PC-9 (cell line): ENCODE measurements at places on chromosomes 2 and 18.

- no peak for DNase-seq
These were observed 50.6 kb upstream of the SPRED2 start for GRCh38 chr2:65482971-65483370.

- no peak for DNase-seq
These were observed 43.4 kb upstream of the LRP1B start for GRCh38 chr2:142174176-142174575.

DNA sequence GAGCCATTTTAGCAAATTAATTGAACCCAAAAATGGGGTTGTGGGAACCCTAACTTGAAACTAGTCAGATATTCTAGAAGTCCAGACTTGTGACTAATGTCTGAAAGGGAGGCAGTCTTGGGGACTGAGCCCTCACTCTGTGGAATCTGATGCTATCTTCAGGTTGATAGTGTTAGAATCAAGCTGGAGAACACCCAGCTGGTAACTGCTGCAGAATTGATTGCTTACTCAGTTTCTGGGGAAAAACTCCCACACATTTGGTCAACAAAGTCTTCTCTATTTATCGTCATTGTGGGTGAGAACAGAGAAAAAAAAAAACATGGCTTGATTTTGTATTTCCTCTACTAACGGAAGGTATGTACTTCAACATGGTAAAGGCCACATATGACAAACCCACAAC, 1925.8 kb upstream of the CELF4 start:
- no peak for DNase-seq

DNA sequence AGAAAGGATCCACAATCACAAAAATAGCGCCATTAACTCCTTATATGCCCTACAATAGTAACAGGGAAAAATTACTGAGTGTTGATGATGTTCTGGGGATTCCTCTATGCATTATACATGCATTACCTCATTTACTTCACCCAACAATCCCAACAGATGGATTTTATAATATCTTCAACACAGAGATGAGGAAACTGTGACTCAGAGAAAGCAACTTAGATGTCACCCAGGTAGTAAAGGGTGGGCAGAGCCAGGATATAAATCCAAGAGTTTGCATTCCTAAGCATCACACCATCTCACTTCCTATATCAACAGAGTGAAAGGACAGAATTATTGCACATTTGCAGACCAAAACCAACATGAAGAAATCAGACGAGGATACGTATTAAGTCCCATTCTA, 144.2 kb downstream of the TCF4 start:
- DNase-seq, result no peak

- peak; percentile 91 for DNase-seq
These were observed 470.2 kb downstream of the TXNL1 start for GRCh38 chr18:56168049-56168781.

DNA sequence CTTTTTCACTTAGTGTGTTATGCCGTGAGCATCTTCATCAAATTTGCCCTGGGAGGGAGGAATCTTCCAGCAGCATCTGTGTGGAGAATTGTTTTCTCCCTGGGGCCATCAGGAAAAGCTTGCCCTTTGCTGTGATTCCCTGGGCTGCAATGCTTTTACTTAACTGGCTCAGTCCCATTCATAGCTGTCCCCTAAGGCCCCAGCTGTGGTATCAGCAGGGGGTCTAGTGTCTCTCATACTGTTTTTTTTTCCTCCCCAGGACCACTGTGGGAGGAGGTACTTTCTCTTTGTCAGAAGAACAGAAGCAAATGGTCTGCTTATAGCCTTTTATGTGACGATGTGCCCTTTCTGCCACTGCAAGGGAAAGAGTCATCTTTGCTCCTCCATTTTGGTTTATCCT, 176.8 kb upstream of the CELF4 start:
- DNase-seq, result no peak

GRCh38 chr2:19114754-19115231, 243.6 kb downstream of the OSR1 start:
- DNase-seq, result no peak

- DNase-seq, result no peak
These were observed 359.5 kb upstream of the FAM98A start for GRCh38 chr2:33958591-33958990.

- no peak for DNase-seq
These were observed 112.5 kb upstream of the CREB1 start for GRCh38 chr2:207417301-207417718.

GRCh38 chr18:43794363-43794762, 517.1 kb upstream of the SYT4 start:
- no peak for DNase-seq

- DNase-seq, result no peak
These were observed 97.4 kb upstream of the NABP1 start for GRCh38 chr2:191580581-191580980.

GRCh38 chr2:150535176-150535575, 47.7 kb upstream of the RND3 start:
- DNase-seq, result no peak

GRCh38 chr2:172674034-172674967, 61.3 kb upstream of the RAPGEF4 start:
- no peak for DNase-seq

- DNase-seq, result peak; percentile 1
These were observed 1.6 kb downstream of the RAB27B start for GRCh38 chr18:54829856-54830255.

- DNase-seq, result peak; percentile 54
These were observed 329.5 kb downstream of the PAX3 start for GRCh38 chr2:221969087-221969829.

DNA sequence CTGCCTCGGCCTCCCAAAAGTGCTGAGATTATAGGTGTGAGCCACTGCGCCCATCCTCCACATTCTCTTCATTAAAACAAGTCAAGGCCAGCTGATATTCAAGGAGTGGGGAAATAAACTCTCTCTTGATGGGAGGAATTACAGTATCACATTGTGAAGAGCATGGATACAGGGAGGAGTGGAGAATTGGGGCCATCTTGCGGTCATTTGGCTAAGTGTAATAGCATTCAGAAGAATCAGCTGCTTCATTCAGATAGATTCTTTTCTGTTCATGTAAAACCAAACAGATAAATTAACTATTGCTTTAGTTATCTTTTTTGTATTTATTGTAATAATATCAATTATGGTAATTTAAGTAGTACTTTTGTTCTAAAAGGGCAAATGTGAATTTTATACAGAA, 156.3 kb downstream of the UBR3 start:
- DNase-seq, result no peak

DNA sequence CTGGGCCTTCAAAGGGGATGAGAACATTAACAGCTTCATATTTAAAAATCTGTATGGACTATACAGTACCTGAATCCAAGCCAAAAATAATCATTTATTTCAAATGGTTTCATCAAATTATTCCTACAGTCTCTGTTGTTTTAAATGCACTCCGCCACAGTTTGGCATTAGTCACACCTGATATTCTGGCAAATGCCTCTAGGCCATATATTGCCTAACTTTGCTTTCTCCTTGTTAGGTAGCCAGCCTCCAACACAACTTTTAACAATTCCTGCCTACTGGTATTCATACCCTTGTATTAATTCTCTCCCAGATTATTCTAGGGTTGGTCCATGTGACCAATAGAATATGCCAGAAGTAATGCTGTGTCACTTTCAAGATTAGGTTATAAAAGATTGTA, 146.6 kb upstream of the FANCL start:
- DNase-seq, result no peak

- no peak for DNase-seq
These were observed 29.3 kb upstream of the INHBB start for GRCh38 chr2:120316528-120317179.

DNA sequence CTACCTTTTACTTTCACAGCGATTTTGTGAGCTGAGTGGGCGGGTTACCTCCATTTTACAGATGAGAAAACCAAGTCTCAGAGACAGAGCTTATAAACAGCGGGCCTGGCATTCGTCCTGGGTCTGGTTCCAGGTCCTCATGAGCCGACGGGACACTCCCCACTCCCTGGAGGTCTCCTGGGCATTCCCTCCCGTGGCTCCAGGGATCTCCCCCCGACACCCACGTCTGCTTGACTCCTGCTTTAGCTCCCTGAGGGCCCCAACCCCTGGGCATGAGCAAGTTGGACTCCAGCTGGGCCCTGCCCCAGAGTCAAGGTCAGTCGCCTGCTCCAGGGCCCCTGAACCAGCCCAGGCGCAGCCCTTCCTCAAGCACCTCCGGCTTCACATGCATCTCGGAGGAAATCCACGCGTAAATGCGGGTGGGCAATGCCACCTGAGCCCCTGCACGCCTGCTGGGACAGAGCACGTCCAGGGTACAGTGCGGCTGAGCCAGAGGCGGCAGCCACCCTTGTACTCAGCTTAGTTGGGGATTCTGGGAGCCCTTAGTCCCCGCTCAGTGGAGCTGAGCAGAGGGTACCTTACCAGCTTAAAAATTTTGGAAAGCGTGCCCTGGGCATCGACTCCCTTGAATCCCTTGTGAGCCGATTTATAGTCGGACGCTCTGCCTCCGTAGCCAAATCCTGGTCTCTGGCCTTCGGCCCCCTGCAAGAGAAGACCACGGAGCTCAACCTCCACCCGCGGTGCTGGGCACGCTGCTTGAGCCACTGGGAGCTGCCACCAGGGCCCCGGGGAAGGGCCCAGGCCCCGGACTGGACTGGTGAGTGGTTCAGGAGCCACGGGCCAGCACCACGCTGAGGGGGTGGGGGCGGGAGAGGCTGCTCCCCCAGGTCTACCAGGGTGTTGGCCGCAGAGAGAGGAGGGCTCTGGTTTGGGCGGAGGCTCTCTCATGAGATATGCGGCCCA, 148.1 kb downstream of the MBP start:
- no peak for DNase-seq

DNA sequence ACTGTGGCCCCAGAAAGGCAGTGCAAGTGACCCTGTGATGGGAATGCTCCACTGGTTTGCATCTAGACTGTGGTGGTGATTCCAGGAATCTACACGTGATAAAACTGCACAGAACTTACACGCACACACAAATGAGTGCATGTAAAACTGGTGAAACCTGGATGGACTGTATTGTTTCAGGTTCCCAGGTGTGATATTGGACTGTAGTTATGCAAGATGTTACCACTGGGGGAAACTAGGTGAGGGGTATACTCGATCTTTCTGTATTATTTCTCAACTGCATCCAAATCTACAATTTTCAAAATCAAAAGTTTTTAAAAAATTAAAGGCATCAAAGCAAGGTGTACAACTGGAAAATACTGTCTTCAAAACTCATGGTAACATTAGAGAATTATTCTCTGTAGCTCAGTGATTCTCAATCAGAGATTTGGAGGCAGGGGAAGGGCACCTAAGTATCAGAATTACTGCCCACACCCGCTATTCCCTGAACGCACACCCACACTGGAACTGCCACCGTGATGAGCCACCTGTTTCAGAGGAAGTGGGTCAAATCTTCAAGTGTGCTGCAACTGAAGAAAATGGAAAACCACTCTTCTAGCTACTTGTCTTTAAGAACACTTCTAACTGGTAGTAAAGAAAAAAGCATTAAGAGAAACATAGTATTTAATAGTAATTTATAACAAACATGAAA, 26.7 kb downstream of the PTPN2 start:
- DNase-seq, result no peak

DNA sequence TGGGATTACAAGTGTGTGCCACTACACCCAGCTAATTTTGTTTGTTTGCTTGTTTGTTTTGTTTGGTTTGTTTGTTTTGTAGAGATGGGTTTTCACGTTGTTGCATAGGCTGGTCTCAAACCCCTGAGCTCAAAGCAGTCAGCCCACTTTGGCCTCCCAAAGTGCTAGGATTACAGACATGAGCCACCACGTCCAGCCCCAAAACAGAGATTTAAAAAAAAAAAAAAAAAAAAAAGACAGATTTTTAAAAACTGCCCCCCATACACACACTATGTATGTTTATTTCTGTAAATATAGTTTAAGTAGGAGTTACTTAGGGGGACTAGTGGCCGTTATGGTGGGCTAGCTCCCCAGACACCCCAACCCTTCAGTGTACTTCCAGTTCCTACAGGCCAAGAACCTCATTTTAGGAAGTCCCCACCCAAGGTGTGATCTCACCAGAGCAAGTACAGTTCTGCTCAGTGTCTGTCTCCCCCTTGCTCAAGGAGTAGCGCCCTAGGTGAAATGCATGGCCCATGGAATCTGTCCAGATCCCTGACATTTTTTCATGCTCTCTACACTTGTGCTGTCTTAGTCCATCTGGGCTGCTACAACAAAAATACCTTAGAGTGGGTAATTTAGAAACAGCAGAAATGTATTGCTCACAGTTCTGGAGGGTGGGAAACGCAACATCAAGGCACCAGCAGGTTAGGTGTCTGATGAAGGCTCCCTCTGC, 1.6 kb upstream of the TMBIM1 start:
- no peak for DNase-seq

GRCh38 chr2:43169099-43169945, 57.1 kb downstream of the ZFP36L2 start:
- DNase-seq, result peak; percentile 90

DNA sequence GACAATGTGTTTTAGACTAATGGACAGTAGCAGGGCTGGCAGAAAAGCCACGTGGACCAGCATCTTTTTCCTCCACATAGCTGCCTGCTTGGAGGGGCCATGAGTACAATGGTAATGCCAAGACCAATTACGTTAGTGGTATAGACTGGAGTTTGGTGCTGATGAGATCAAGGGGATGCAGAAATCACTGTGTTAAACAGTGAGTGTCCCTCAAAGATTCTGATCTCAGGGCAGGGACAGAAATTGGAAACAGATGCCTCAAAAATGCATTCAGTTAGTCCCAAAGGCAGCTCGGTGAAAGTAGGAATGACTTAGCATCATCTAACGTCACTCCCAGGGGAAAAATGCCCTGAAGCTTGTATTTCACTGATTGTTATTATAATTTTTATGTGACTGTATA, 72.4 kb downstream of the SLC16A14 start:
- DNase-seq, result no peak

- peak; percentile 34 for DNase-seq
These were observed 2.1 kb downstream of the TRIB2 start for GRCh38 chr2:12718711-12719399.

DNA sequence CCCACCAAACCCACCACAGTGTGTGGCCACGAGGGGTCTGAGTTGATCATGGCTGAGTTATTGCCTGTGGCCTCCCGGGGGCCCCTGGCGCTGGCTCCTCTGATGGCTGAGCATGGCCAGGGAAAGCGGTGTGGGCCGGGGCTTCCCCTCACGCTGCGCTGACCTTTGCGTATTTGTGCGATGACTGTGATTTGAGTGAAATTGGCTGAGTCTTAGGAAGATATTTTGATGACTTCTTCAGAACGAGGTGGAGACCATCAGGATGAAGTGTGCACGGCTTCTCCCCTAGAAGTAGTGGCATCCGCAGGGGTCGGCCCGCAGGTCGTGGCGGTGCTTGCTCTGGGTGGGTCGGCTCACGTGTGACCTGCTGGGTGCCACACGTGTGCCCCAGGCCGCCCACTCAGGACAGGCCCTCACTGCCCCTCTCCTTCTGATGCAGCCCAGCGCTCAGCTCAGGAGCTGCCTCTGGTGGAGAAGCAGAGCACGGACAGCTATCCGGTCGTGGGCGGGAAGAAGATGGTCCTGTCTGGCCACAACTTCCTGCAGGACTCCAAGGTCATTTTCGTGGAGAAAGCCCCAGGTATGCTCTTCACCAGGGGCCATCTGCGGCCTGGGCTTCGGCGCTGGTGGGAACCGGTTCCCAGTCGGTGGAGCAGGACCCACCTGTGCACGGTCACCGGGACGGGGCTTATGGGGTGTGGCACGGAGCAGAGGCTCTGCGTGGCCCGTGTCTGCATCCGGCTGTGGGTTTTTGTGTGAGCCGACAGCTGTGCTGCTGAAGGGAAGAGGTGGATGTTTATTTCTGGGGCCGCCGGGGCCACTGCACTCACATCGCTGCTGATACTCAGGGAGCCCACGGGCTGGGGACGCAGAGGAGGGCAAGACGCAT, 55.8 kb downstream of the NFATC1 start:
- no peak for DNase-seq
